Activated CD4-positive, alpha-beta T cell treated with anti-CD3 and anti-CD28 coated beads, Interleukin-2, amount 50 U/mL, for 1 hour (primary cell): ENCODE measurements at places on chromosomes 7 and 10.

GRCh38 chr10:20207653-20208052, 391.4 kb downstream of the PLXDC2 start:
- DNase-seq = no peak

DNA sequence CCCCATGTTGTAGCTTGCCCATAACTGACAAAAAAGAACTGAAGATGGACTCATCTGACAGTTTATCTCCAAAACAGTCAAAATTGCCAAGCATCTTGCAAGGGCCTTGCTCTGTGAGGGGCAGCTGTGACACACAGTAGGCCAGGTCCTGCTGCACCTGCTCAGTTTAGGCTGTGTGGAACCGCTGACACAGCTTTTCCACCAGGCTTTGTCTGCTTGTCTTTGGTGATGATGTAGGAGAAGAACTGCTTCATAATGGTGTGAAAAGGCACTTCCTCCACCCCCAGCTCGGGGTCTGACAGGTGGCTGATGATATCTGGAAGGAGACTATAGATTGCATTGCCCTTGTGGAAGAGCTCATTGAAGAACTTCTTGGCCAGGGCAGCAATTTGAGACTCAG, 92.6 kb downstream of the NPSR1 start:
- DNase-seq = no peak

- no peak for DNase-seq
Observed at GRCh38 chr7:38438970-38439369, 165.5 kb upstream of the TARP start.

- DNase-seq = no peak
Observed at GRCh38 chr10:42623929-42624328, 14.4 kb downstream of the ZNF33B start.

- no peak for DNase-seq
Observed at GRCh38 chr10:93149761-93150160, 76.1 kb downstream of the CYP26A1 start.

DNA sequence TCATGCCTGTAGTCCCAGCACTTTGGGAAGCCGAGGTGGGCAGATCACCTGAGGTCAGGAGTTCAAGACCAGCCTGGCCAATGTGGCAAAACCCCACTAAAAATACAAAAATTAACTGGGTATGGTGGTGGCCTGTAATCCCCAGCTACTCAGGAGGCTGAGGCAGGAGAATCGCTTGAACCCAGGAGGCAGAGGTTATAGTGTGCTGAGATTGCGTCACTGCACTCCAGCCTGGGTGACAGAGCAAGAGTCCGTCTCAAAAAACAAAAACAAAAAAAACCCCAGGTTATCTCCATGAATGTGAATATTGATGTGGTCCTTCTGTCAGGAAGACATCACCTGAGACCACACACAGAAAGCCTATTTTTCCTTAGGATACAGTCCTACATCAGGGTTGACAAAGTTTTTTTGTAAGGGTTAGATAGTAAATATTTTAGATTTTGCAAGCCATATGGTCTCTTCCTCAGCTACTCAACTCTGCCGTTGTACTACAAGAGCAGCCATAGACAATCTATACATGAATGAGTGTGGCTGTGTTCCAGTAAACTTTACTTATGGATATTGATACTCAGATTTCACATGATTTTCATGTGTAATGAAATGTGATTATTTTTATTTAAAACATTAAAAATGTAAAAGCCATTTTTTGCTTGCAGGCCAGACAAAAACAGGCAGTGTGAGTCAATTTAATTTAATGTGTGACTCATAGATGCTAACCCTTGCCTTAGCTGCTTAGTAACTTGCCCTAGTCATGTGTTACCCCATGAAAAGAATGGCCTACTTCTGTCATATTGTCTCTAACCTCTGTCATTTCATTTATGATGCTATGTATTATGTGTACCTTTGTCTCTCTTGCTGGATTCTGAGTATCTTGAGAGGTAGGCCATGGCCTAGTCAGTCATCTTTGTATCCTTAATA, 78.1 kb downstream of the TPST1 start:
- no peak for DNase-seq

DNA sequence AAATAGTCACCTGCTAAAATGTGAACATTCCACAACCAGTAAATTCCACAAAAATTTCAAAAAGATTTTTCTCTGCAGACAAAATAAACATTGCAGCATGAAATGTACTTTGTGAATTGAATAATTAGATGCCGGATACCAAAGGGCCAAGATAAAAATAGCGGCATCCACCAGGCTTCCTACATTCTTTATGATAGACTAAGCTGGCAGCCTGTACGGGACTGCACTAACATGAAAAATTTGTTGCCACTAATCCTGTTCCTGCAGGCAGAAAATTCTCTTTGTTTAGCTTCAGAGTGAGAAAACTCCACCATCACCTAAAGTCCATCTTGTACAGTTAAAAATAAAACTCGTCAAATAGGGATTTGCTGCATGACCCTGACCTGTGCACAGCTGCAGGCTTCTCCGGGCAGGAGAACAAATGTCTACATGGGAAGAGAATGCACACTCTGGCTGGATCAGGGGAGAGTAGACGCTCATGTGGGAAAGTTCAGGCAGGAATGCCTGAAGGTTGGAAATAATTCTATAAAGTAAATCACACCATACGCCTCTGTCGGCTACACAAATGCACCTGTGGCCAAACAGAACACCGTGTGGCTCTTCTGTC, 15.6 kb upstream of the ADO start:
- DNase-seq = no peak

DNA sequence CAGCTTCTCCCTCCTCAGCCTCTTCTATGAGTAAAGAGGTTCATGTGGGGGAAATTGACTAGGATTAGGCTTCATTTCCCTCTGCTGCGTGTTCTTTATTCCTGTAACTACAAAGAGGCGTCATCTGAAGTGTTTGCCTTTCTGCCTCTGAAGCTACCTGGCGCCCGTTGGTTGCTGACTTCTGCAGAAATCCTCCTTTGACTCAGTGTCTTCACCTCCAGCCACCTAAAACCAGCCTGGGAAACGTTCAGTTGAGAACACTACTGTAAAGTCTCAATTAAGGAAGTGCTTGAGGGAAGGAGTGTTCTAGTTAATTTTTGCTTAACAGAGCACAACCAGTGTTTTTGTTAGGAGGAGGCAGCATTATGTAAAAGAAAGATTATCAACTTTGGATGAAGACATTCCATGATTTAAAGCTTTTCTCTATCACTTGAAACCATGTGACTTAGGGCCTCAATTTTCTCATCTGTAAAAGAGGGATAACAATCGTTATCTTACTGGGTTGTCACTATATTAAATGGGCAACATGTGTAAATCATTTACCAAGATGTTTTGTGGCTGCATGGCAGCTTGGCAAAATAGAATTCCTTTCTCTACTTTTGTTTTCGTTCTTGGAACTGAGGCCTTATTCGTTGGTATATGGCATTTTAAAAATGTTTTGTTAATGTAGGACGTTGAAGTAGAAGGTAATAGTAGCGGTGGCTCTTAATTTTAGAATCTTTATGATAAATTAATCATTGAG, 642.9 kb downstream of the SDK1 start:
- no peak for DNase-seq

GRCh38 chr10:42553064-42553407, 85.3 kb downstream of the ZNF33B start:
- DNase-seq = peak; percentile 5

DNA sequence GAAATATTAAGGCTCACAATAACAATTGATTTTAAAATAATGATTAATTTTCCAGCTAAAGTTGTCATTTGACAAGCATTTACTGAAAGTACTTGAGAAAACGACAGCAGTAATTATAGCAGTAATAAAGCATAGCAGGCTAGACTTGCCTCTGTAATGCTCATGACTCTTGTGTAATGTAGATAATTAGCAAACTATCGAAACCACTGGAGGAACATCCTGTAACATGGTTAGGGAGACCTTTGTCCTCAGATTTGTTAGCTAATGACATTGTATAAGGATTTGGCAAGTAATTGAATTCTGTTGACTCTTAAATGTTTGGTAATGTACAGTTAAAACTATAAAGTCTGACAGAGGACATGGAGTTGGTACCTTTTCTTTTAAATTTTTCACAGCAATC, 24.8 kb downstream of the ARL4A start:
- no peak for DNase-seq

GRCh38 chr7:139106959-139107358, 2.6 kb downstream of the ZC3HAV1 start:
- DNase-seq = no peak

DNA sequence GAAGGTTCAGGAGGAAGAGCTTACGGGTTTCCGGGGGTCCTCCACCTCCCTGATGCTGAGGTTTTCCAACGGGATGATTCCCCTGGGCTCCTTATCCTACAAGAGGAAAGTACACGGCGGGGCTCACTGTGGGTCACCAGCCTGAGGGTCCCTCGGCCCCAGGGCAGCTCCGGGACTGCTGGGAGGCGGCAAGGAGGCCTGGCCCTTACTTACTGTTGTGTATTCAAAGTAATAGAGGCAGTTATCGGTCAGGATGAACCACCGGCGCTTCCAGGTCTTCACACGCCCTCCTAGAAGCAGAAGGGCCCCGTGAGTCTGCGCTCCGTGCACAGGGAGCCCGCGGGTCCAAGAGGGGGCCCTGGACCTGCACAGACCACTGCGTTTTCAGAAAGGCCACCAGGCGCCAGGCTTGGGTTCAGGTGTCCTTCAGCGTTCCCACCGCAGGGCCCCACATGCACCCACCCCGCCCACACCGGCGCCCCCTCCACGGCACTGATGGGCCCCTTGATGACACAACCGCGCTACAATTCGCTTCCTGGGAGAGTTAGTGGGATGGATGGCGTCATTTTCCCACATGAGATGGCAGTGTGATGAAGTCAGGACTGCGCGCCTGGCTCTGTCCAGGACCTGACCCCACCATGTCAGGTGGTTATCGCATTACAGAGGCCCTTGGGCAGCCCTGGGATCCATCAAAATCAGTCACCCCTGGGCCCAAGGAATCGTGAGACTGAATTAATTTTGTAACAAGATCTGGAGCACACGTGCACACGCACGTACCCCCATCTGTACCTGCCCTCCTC, 106.7 kb downstream of the CYTH3 start:
- DNase-seq = no peak

DNA sequence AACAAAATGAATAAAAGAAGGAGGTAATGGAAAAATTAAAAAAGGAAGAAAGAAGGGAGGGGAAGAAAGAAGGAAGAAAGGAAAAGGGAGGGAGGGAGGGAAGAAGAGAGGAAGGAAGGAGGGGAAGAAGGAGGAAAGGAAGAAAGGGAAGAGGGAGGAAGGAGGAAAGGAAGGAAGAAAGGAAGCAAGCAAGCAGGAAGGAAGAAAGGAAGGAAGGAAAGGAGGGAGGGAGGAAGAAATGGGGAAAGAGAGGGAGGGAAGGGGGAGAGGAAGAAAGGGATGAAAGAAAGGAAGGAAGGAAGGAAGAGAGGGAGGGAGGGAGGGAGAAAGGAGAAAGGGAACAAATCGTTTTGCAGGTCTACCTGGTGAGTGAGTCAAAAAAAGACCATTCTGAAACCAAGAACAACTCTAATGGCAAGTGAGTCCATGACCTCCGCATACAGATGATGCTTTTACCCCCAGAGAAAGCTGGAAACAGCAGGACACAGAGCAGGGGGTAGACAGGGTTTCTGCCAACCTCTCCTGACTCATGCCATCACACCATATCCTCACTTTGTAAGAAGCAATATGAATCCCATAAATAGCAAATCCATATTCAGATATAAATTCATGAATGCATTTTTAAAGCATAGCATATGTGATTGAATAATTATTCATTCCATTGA, 1112.9 kb upstream of the AUTS2 start:
- DNase-seq = no peak

GRCh38 chr10:1020460-1020859, 5.2 kb downstream of the IDI2 start:
- no peak for DNase-seq

DNA sequence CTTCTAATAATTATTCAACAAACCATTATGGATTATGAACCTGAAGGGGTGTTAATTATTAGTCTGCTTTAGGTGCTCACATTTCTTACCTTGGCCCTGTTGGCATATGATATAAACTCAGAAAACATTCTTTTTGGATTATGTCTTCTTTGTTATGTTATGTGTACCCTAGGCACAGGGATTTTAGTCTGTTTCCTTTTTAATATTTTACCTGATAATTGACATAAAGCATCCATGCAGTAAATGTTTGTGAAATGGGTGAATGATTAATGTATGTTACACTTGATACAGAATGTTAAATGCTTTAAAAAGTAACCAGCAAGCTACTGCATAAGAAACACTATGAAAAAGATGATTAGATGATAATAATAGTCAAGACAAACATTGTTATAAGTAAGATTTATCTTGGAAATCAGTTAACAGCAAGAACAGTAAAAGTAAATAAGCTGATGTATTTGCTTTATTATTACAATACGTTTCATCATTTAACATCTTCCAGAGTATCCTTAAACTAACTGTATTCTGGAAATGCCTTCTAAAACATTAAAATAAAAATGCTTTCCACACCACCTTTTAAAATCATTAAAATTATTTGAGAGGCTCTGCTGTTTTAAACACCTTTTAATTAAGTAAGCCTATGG, 204.7 kb downstream of the RELN start:
- no peak for DNase-seq

DNA sequence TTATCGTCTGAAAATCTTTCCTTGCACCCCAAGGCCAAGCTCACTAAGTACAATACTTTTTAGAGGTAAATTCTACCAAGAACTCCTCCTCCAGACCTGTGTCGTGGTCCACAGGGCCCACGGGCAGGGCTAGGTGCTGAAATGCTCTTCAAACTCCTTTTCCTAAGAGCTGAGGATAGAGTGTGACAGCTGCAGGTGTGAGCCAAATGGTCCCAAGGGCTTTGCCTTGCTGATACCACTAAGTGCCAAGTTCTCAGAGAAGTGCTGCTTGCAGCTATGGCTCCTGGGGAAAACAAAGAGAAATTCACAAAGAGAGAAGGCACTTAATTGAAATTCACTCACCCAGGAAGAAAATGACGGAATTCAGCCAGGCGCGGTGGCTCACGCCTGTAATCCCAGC, 868.9 kb upstream of the AUTS2 start:
- DNase-seq = no peak
